ENCODE measurements at places on chromosomes 6 and 20. TPM values are rescaled to one million over a fixed set of nuclear protein-coding genes. Genes with fewer than 3 reads are reported as not detected.

Gene PCED1A
- total RNA-seq: 43.3 TPM

DNA sequence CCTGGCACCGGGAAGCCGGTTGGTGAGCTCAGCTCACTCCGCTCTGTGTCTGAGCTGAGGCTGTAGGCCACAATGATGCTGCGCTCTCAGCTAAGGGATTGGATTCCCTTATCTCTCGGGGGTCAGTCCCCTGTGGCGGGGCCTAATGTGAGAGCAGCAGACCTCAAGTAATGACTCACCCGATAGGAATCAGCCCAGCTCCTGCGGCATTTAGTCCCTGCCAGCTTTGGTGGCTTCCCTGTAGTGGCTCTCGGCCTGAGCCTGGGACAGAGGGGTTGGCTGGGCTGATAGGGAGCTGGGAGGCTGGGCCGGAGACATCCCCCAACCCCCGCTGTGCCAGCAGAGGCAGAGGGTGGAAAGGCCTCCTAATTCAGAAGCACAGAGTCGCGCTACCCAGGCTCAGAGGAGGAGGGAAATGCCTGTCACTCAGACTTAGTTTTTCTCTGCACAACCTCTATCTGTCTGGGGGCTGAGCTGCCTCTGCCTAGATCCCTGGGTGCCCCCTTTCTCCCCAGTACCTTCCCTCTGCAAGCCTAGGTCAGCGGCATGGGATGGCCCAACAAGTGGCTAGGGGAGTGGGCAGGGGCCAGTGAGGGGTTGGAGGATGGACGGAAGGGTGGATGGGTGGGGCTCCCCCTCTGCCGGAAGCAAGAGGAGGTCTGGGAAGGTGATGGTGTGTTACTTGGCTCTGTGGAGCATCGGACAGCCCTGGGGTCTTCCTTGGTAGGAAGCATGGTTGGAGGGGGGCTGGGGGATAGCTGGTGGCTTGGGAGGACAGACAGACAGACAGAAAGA, 92.2 kb downstream of the CDH22 start:
- no peak for DNase-seq

DNA sequence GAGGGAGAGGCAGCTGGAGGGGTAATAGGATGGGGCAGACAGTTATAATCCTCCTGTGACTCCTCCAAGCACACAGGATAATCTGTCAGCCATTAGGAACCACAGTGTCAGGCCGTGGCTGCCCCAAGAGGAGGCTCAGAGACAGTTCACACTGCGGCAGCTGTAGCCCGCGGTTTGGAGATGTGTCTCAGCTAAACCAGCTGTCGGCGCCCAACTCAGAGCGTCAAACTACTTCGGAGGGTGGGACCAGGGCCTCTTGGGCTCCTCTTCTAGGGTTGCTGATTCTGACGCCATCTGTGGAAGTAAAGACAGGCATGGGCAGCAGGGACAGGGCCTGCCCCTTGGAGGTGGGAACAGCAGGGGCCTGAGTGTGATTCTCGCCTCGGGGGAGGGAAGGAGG, 309.8 kb downstream of the CDC5L start:
- no peak for DNase-seq

DNA sequence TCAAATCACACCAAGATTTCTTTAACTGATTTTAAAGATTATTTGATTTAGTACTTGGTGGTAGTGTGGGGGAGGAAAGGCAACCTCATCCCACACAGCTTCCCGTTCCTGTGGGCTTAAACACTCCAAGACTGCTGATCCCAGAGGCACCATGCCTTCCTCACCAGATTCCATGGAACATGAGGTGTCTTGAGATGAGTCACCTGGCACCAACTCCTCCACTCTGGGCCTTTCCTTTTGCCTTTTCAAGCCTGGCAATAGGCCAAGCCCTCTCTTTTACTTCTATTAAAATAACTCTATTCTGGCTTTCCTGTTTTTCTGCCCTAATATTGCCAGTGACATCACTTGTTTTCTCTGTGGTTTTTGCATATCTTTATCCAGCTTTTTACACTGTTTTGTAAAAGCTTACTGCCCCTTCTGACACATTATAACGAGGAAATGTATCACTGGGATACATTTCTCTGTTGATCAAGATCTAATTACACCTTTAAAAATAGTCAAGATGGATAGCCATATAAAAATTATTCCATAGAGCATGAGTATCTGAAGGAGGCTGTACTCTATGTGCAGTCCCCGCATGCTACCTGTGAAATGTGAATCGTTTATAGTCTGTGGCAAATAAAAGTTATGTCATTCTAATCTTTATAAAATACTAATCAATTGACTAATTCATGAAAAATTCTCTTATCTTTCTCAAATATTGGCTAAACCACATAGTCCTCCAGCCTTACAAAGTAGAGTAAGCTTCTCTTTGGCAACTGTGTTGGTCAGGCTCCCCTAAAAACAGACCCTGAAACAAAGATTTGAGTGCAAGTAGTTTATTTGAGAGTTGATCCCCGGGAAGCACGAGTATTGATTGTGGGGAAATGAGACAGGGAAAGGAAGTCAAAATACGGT, 257.8 kb upstream of the KCNQ5 start:
- DNase-seq: no peak

DNA sequence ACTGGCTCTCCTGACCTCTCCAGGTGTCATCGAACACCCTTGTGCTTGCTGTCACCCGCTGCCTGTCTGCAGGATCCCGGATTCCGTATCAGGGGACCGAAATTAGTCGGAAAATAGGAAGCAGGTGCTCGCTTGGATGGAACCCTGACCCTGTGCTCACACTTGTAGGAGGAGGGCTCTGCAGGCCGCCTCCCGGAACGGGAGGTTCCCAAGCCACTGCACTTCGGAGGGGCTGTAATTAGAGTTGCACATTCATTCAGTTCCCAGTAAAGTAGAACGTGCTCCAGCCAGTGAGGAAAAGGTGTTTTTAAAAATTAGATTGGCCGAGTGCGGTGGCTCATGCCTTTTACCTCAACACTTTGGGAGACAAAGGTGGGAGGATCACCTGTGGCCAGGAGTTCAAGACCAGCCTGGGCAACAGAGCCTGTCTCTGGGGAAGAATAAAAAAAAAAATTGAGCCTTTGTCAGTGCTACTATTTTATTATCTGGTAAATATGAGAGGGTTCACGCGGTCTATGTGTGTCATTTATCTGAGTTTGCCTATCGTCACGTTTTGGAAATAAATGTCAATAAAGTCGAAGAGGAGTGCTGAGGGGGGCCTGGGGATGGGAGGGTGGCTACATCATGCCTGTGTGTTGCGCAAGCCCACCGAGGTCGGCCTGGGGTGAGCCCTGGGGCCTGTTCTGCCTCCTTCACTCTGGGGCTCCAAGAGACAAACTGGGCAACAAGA, 1.5 kb upstream of the GMEB2 start:
- DNase-seq: no peak

Gene SRMS
- total RNA-seq: not detected

Gene CTAGE9
- total RNA-seq: not detected

- no peak for DNase-seq
These were observed 14.0 kb downstream of the HDDC2 start for GRCh38 chr6:125287718-125288117.

DNA sequence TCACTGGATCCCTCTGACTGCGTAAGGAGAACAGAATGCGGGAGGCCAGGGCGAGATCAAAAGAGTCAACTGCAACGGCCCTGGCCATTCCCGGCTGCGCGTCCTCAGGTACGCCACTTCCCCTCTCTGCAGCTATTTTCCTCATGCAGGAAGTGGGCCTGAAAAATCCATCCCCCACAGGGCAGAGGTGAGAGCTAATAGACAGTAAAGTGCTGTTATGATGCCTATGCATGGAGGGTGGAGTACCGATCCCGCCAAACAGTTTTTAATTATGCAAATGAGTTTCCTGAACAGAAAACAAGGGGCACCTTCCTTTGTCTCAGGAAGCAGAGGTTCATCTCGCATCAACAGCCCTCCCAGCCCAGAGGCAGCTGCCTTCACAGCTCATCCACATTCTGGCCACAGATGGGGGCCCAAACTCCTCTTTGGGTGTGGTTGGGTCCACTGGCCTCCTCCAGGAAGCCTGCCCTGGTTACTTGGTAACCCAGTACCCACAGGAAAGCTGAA, 9.3 kb downstream of the PREX1 start:
- DNase-seq: no peak

DNA sequence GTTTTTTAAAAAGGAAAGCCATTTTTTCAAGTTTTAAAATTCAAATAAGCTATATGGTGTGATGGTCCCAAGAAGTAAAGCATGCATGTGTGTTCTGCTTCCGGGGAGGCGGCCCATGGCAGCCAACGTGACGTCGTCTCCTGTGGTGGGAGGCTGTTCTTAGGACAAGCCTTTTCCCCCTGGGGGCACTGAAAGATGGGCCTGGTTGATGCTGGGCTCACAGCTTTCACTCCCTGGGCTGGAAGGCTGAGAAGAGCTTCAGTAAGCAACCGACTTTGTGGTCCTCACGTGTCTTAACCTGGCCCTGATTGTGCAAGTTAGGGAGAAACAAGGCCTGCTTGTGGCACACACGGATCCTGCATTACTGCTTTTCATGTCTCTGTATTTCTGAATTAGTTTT, 84.1 kb downstream of the SMOC2 start:
- DNase-seq: no peak

GRCh38 chr20:17635332-17636244, 46.5 kb downstream of the RRBP1 start:
- DNase-seq: no peak

GRCh38 chr6:42599558-42599957, 35.7 kb downstream of the UBR2 start:
- DNase-seq: no peak

Gene ANKRD6
- total RNA-seq: 22.3 TPM

GRCh38 chr20:51043811-51044210, 20.9 kb upstream of the KCNG1 start:
- no peak for DNase-seq

Gene CCN6
- total RNA-seq: not detected

Measured in dorsolateral prefrontal cortex (tissue), 122 donors.